ENCODE measurements at places on chromosomes 11 and 22. TPM values are rescaled to one million over a fixed set of nuclear protein-coding genes. Genes with fewer than 3 reads are reported as not detected.
A peak's percentile ranks its signal among the peaks of the same experiment; 100 is the strongest.

- no peak for DNase-seq
Observed at GRCh38 chr22:44443641-44444235, 54.3 kb downstream of the RTL6 start.

DNA sequence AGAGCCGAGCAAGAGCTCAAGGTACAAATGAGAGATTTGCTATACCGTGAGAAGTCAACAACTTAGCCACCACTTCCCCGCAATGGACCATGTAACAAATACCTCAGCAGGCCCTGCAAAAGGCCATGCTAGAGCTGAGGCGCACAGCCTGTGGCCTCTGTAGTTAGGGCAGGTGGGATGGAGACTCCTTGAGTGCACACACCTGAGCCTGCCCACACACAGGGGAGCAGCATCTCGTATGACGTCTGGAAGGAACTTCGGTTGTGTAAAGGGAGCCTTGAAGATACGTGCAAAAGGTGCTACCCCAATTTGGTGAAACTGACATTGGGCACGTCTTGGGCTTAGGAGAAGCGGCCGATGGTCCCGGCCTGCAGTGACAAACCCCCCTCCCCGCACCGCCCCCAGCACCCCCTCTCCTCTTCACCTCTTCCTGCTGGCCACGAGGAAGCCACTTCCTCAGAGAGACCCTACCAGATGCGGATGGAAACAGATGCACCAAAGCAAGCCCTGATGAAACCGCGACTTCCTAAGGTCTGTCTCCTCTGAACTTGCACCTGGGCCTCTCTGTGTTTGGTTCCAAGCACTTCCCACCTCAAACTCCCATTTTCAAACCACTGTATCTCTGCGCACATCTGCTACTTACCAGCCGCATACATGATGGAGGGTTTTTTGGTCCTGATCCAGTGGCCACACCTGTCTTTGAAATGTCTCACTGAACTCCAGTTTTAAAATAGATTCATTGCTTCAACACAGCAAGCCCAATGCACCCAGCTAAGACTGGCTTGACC lies 10.6 kb downstream of the CDPF1 start:
- no peak for DNase-seq

DNA sequence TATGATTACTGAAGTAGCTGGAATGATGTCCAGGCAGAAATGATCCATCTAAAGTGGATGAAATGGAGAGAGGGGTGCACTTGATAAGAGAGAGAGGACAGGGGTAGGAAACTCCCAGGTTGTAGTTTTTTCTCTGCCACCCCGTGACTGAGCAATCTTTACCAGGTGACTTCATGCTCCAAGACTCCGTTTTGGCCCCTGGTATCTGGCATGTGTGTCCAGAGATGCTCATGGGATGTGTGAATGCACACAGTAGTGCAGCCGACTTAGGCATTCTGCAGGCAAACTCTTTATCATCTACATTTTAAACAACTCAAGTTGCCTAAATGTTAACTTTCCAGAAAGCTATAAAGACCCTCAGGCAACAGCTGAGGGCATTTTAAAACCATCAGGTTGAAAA lies 189.3 kb upstream of the SEZ6L start:
- no peak for DNase-seq

DNA sequence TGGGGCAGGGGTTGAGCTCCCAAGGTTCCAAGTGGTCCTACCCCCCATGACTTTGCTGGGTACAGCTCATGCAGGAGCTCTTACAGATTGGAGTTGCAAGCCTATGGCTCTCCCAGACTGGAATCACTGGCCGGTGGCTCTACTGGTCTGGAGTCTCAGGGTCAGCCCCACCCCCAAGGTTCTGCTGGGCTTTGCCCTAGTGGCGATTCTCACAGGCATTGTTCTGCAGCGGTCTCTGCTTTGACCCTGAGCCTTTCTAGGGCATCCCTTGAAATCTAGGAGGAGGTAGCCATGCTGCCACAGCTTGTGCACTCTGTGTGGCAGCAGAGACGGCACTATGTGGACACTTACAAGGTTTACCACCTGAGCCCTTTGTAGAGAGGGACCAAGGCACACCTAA lies 49.3 kb upstream of the HMGXB4 start:
- no peak for DNase-seq

DNA sequence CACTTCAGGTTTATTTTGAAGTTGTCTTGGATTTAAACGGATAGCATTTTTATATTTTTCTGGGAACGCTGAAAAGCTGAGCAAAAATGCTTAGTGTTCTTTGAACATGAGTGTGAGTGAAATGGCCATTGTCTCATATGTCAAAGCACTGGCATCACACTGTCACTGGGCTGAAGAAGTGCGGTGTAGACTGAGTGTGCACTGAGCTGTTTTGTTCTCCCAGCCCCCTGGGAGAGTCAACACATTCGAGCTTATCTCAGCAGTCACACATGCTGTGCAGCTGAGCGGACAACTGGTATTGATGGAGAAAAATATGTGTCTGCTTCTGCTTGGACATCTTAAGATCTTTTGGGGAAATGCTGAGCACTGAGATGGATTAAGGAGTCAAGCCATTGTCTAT lies 90.8 kb downstream of the TECTA start:
- no peak for DNase-seq

GRCh38 chr11:66218846-66219620 lies 49.4 kb upstream of the RAB1B start:
- no peak for DNase-seq

- peak; percentile 26 for DNase-seq
Observed at GRCh38 chr22:30830907-30831306, 136.2 kb downstream of the OSBP2 start.

GRCh38 chr11:119472186-119472855 lies 49.3 kb upstream of the THY1 start:
- no peak for DNase-seq

- DNase-seq = peak; percentile 3
Observed at GRCh38 chr22:30873086-30873650, 95.4 kb downstream of the MORC2 start.

DNA sequence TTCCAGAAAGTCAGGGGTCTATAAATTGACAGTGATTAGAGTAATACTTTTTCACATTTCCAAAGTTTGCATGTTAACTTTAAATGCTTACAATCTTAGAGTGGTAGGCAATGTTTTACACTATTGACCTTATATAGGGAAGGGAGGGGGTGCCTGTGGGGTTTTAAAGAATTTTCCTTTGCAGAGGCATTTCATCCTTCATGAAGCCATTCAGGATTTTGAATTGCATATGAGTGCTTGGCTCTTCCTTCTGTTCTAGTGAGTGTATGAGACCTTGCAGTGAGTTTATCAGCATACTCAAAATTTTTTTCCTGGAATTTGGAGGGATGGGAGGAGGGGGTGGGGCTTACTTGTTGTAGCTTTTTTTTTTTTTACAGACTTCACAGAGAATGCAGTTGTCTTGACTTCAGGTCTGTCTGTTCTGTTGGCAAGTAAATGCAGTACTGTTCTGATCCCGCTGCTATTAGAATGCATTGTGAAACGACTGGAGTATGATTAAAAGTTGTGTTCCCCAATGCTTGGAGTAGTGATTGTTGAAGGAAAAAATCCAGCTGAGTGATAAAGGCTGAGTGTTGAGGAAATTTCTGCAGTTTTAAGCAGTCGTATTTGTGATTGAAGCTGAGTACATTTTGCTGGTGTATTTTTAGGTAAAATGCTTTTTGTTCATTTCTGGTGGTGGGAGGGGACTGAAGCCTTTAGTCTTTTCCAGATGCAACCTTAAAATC lies 5.3 kb downstream of the MALAT1 start:
- DNase-seq = no peak

DNA sequence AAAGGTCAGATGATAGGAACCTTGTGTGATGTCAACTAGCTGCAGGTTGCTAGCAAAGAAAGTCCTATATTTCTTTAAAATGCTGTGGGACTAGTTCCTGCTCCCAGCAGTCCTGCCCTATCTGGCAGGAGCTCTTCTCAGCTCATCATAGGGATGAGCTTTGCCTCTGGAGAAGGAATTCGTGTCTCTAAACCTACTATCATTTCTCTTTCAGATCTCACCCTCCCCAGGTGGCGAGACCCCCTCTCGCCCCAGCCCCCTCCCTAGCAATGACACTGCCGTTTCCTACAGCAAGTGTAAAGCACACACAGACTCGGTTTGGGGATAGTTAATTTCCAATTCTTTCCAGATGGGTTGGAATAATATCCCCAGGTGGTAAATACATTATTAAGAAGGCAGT lies 533.3 kb downstream of the OPCML start:
- DNase-seq = no peak

DNA sequence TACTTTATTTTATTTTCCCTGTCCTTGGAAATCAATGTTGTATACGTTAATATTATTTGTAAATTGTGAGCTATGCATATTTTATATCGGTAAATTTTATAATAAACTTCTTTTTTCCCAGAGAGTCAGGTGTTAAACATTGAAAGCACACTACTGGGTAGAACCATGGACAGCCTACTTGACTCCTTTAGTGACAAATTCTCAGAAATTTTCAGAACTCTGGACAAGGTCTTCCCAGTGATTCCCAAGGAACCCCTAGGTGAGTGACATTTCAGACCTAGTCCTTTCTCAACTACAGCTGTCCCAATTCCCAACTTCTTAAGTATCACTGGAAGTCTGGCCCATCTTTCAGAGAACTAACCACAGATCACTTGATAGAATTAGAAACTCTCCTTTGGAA lies 107.2 kb downstream of the RCN1 start:
- DNase-seq = no peak

GRCh38 chr22:49892226-49892899 lies 25.9 kb downstream of the ALG12 start:
- DNase-seq = peak; percentile 45

DNA sequence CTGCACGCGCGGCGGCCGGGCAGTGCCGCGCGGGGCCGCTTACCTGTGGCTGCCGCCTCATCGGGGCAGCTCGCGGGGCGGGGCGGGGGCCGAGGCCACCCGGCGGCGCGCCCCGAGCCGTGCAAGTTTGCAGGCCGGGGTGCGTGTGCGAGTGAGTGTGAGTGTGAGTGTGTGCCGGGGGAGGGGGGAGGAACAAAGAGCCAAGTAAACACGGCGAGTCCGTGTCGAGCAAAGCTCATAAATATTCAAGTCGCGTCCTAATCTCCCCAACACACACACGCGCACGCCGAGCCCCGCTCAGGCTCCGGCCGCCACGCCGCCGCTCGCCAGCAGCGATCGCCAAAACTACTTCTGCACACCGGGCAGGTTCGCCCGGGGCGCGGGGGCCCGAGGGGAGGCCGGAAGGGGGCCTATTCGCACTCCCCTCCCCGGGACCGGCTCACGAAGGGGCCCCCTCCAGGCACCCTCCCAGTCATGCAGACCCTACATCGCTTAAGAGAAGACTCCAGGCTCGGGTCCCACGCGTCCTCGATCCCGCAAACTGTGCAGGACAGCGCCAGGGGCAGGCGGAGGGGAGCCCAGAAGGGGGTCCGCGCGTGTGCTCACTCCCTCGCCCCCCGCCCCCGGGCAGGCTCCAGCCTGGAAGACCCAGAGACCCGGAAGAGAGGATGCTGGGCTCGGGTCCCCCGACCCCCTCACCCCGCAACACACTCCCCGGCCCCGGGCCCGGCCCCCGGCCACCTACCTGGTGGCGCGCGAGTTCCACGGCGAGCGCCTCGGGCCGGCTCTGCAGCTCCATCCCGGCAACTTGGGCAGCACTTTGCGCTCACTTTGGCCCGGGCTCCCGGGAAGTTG lies 827 bp downstream of the PHF21B start:
- DNase-seq = no peak

GRCh38 chr11:12108875-12109453 lies 1.4 kb upstream of the MICAL2 start:
- DNase-seq = no peak

DNA sequence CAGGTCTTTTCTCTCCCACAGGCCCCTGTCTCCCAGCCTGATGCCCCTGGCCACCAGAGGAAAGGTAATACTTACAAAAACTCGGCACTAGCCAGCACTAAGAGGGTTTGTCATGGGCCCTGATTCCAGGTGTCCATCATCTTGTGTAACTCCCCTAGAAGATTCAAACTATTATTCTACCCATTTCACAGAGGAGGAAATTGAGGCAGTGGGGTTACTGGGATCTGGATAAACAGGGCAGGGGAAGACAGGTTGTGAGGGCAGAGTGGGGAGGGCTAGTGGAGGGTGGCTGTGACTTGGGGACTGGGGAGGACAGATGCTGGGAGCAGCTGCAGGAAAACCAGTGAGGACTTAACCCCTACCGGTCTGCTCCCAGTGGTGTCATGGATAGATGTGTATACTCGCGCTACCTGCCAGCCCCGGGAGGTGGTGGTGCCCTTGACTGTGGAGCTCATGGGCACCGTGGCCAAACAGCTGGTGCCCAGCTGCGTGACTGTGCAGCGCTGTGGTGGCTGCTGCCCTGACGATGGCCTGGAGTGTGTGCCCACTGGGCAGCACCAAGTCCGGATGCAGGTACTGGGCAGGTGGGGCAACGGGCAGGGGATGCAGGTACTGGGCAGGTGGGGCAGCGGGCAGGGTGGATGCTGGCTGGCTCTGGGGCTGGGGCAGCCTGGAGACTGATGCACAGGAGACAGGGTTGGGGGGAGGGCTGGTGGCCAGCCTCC lies 1.2 kb downstream of the VEGFB start:
- DNase-seq = no peak

GRCh38 chr22:18929459-18929858 lies 6.6 kb downstream of the PRODH start:
- DNase-seq = no peak

GRCh38 chr11:16468735-16469453 lies 112.5 kb upstream of the SOX6 start:
- no peak for DNase-seq

DNA sequence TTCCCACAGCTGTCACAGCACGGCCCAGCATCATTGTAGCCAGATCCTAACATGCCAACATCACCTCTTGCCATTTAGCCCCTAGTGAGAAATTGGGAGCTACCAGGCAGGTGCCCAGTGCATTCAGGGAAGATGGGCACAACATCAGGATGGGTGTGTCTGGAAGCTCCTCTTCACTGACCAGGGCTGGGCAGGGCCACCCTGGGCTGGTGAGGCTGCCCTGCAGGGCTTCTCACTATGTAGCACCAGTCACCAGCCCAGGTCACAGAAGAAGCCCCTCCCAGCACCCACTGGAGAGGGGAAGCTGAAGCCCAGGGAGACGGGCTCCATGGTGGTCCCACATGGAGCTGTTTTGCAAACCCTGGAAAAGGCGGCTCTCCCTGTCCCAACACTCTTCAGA lies 13.9 kb downstream of the ZNF74 start:
- DNase-seq = no peak

- no peak for DNase-seq
Observed at GRCh38 chr11:88478136-88478815, 140.7 kb upstream of the CTSC start.

GRCh38 chr11:122138744-122139594 lies 23.0 kb upstream of the BLID start:
- DNase-seq = no peak

The KDM4E gene
- not detected for total RNA-seq

The SCN4B gene
- total RNA-seq = 8.1 TPM

The ROM1 gene
- 1.8 TPM for total RNA-seq

The TPBGL gene
- not detected for total RNA-seq

The GRIK4 gene
- total RNA-seq = 0.85 TPM

The KLHDC7B gene
- not detected for total RNA-seq

The CBL gene
- 7.9 TPM for total RNA-seq

The SAA1 gene
- not detected for total RNA-seq

The CYB5R2 gene
- 1.5 TPM for total RNA-seq

The RASGRP2 gene
- total RNA-seq = 21.0 TPM

Data from heart right ventricle (tissue), 16 donors.